ENCODE measurements at places on chromosomes 12 and 14. TPM values are rescaled to one million over a fixed set of nuclear protein-coding genes. Genes with fewer than 3 reads are reported as not detected.

GRCh38 chr14:53999061-53999488 lies 42.5 kb upstream of the BMP4 start:
- no peaks in the 10 kb centered on the region for H3K36me3 ChIP-seq
- no peaks in the 10 kb centered on the region for H3K4me1 ChIP-seq
- H3K4me3 ChIP-seq = no peak overlapping the region
- no peak overlapping the region for H3K27ac ChIP-seq

- peaks cover 46% of the 10 kb centered on the region for H3K4me1 ChIP-seq
- DNase-seq = no peak
- H3K27ac ChIP-seq = peak overlapping the region; percentile 31
- no peak overlapping the region for H3K4me3 ChIP-seq
- no peaks in the 10 kb centered on the region for H3K27me3 ChIP-seq
Observed at GRCh38 chr14:91466192-91466591, 43.9 kb downstream of the PPP4R3A start.

DNA sequence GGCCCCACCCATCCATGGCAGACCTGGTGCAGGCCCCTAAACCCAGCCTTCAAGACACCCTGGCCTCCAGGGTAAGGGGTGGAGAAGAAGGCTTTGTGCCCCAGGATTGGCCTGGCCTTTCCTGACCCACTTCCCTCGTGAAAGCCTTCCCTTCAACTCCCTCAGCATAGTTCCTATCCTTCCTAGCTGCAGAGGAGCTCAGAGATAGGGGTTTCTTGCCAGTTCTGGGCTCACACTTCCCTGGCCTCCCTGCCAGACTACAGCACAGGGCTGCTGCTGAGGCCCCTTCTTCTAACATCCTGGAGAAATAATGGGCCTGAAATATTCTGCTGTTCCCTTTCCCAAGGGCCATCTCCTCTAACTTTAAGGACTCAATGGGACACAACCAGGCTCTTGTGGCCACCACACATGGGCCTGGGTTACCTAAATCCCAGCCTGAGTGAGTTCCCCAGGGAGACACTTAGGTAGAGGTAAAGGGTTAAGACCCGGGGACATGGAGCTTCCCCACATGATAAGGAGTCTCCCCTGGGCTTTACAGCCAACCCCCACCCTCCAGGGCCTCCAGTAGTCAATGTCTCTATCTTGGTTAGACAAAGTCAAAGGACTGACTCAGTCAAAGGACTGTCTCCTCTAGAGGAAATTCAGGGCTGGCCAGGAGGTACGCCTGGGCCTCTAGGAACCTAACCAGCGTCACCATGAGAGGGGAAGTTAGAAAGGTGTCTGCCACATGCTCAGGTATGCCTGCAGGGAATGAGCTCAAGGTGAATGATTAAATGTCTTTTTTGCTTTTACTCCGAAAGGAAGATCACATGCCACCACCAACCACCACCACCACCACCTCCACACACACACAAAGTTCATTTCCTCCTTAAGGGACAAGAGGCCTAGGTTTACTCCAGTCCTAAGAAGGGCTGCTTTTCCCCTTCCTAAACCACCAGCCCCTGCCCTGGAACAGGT lies 7.1 kb downstream of the ZFP36L1 start:
- peak overlapping the region; percentile 86 for H3K27ac ChIP-seq
- H3K27me3 ChIP-seq = no peaks in the 10 kb centered on the region
- peaks cover 41% of the 10 kb centered on the region for H3K36me3 ChIP-seq
- H3K4me3 ChIP-seq = peak overlapping the region; percentile 56

The PA2G4 gene
- total RNA-seq = 455 TPM

The LRCOL1 gene
- total RNA-seq = not detected

GRCh38 chr12:50302686-50303085 lies 19.4 kb upstream of the LIMA1 start:
- DNase-seq = no peak
- H3K4me1 ChIP-seq = peaks cover 3% of the 10 kb centered on the region
- no peak overlapping the region for H3K27ac ChIP-seq
- no peak overlapping the region for H3K4me3 ChIP-seq
